ENCODE measurements at places on chromosomes 1 and 21.

DNA sequence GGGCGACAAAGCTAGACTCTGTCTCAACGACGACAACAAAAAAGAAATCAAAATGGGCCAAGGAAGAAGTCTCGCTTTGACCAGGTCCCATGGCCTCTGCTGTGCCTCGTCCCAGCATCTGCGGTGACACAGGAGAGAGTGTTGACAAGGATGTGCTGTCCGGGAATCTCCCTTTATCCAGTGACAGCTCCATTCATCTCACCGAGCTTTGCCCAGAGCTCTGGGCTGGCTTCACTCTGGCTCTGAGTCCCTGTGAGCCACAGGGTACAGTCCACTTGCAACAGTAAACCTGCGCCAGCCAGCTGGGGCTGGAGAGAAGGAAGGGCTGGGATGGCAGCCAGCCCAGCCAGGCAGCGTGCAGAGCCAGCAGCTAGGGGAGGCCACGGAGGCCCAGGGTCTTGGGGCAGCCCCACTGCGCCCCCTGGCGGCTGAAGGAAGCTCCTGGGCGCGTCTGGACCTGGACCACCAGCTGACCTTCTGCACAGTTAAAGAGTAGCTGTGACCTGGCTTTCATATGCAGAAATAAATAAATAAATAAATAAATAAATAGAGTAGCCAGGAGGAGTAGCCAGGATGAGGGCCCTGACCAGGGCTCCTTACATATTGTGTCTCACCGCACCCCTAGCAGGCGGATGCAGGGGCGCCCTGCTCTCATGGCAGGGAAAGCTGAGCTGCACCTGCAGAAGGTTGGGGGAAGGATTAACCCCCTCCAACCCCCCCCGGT lies 29.7 kb downstream of the ENO1 start:
- DNase-seq, result peak; percentile 94

DNA sequence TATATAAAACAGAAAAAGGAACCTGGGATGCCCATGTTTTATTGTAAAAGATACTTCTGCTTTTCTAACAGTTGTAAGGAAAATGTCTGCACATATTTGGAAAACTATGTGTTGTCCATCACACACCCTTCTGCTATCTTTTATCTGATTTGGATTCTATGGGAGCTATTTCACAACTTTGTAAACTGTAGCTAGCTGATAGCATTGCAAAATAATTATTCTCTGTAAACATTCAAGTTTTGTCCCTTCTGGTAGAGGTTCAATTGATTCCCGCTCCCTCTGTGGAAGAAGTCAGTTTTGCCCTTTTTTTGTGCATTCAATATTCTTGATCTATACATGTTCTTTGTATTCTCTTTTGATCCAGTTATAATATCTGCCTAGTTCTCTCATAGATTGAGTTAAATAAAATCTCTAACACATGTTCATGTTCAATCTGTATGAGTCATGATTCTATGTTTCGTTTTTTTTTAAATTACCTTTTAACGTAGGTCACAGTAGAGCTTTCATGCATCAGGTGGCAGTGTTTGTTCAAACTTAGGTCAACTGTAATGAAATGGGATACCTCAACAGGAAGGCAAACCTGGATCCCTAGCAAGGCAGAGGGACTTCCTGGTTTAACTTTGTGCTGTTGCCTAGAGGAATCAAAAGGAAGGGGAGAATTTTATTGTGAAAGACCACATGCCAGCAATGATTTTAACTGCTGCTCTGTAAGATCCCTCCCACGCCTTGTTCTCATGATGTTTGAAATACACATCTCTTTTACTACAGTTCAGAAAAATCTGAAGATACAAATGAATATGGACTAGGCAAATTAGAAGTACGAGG lies 26.0 kb upstream of the BCL9 start:
- peak; percentile 82 for DNase-seq

- no peak for DNase-seq
Measured at GRCh38 chr21:36194024-36194423, 37.4 kb downstream of the DOP1B start.

DNA sequence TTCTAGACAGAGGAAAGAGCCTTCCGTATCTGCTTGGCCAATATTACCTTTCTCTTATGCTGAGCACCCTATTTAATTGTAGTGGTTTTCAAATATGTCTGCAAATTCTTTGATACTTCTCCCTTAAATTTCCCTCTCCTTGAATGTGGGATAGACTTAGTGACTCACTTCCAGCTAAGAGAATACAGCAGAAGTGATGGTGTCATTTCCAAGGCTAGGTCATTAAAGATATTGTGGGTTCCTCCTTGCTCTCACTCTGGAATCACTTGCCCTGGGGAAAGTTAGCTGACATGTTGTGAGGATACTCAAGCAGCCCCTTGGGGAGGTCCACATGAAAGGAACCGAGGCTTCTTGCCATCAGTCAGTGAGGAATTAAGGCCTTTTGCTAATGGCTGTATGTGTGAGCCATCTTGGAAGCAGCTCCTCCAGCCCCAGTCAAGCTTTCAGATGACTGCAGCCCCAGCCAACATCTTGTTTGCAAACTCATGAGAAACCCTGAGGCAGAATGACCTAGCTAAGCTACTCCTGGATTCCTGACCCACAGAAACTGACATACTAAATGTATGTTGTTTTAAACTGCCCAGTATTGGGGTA lies 8.1 kb upstream of the CITED4 start:
- no peak for DNase-seq

DNA sequence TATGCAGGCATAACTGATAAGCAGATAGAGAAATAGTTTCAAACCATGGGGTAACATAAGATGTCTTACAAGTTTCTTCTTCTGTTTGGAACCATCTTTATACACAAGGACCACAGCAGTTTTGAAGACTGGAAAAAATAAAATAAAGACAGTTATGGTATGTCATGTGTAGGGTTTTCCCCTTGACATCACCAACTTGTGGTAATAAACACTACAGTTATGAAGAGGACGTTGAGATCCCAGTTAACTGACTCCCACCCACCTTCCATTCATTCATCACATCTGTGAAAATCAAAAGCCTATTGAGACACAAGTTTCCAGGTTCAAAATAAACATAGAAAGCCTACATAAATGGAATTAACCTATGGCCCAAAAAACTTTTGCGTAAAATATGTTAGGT lies 92.5 kb upstream of the KRTAP19-8 start:
- DNase-seq, result no peak

GRCh38 chr1:37035796-37036666 lies 1.7 kb upstream of the GRIK3 start:
- DNase-seq, result no peak

DNA sequence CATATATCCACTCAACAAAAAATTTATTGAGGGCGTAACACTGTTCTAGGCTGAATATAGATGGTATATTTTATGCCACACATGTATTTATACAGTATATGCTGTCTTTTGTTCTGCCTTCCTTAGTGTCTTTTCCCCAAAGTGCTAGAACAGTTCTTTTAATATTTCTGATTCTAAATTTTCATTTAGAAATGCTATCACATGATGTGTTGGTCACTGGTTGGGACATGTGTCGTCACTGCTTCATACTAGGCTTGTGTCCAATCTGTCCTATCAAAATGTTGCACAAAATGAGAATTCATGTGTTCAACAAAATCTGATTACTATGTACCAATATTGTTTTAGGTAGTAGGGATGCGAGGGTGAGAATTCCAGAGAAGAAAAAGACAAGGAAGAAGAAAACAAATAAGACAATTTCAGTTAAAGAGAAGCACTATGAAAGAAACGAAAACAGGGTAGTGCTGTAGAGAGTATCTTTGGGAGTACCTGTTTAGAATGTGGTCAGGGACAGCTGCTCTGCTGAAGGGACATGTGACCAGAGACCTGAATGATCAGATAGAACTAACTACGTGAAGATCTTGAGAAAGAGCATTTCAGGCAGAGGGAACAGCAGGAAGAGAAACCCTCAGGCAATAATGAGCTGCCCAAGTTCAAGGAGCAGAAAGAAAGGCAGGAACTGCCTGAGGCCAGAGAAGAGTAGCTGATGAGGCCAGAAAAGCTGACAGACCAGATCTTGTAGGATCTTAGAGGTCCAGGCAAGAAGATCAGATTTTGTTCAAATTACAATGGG lies 1.3 kb downstream of the KMO start:
- DNase-seq, result no peak

GRCh38 chr1:159959451-159959850 lies 5.4 kb upstream of the SLAMF9 start:
- DNase-seq, result peak; percentile 51

GRCh38 chr1:21468599-21468998 lies 28.7 kb downstream of the NBPF3 start:
- DNase-seq, result peak; percentile 29

DNA sequence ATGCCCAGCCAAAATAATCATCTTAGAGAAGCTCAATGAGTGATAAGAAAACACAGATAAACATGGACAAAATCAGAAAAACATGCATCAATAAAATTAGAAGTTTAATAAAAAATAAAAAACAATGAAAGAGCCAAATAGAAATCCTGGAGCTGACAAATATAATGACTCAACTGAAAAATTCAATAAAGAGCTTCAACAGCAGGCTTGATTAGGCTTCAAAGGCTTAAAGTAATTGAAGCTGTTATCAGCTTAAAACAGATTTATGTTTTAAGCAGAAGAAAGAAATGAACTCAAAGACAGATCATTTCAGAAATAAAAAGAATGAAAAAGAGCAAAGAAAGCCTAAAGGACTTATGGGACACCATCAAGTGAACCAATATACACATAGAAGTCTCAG lies 28.3 kb downstream of the RGSL1 start:
- DNase-seq, result no peak

- no peak for DNase-seq
Measured at GRCh38 chr1:53587252-53587988, 128.2 kb downstream of the DMRTB1 start.
